Activated naive CD4-positive, alpha-beta T cell treated with Interleukin-2 at 50 U/mL for 16 hours (primary cell): ENCODE measurements at places on chromosomes 11 and 22.

GRCh38 chr11:65445101-65445603 is 22.6 kb downstream of the NEAT1 start:
- no peak for DNase-seq

DNA sequence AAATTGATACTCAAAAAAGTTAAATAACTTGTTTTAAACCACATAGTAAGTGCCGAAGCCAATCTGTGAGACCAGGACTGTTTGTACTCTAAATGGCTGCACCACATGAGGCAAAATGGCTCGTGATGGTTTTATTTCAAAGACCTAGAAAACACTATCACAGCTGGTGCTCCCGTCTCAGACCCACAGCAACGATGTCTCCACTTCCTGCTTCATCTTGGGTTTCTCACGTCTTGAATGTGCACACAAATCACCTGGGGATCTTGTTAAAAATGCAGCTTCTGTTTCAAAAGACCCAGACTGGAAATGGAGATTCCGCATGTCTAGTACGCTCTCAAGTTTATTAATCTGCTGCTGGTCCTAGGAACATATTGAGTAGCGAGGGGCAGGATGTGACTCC is 1.2 kb downstream of the CD3E start:
- peak; percentile 21 for DNase-seq

DNA sequence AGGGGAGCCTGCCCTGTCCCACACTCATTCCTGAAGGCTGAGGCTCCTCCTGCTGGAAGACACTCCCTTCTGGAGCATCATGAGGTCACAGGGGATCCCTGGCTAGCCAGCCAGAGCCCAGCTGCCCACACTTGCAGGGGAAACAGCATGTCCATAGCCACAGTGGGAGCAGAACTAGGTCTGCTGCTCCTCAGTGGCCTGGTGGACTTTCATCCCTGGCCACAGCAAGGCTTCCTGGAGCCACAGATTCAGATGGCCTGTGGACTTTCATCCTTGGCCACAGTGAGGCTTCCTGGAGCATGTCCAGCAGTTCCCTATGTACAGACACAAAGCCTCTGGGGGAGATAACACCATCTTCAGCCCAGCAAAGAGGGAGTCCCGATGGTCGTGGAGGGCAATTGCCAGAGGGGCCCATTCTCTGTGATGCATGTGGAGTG is 5.9 kb upstream of the APOL6 start:
- no peak for DNase-seq

DNA sequence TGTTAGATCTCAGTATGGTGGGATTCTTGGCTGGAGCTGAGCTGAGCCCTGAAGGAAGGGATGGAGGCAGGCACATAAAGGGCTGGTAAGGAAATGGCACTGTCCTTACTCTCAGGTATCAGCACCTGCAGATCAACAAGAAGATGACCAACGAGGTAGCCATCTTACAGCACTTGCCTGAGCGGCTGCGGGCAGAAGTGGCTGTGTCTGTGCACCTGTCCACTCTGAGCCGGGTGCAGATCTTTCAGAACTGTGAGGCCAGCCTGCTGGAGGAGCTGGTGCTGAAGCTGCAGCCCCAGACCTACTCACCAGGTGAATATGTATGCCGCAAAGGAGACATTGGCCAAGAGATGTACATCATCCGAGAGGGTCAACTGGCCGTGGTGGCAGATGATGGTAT is 2.4 kb downstream of the CNGA4 start:
- DNase-seq = no peak
